ENCODE measurements at places on chromosomes 13 and 19.

DNA sequence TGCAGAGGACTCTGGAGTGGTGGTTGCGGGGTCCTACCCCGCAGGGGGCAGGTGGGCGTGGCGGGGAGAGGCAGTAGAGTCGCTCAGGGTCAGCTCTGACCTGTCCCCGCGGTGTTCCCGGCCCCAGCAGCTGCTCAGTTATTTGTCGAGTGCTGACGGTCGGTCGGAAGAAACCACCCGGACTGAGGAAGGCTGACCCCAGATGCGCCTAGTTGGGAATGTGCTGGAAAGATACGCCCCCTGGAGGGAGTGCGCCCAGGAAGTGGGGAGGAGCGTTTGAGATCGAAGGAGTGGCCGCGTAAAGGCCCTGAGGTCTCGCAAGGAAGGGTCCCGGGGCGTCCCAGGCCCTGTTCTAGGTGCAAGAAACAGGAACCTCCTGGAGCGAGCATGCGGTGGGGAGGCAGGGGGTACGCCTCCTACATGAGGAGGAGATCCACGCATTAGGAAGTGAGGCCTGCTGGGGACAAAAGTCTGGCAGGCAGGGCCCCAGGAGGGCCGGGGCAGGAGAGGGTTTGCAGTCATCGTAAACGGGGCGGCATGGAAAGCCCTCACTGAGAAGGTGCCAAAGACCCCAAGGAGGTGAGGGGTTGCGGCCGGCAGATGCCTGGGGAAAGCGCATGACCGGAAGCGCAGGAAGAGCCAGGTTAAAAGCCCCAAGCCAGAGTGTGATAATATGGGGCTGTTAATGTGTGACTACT is 9.2 kb downstream of the CCDC8 start:
- DNase-seq = no peak

- no peak for DNase-seq
These were observed 2.0 kb downstream of the ZNF792 start for GRCh38 chr19:34961775-34962686.

DNA sequence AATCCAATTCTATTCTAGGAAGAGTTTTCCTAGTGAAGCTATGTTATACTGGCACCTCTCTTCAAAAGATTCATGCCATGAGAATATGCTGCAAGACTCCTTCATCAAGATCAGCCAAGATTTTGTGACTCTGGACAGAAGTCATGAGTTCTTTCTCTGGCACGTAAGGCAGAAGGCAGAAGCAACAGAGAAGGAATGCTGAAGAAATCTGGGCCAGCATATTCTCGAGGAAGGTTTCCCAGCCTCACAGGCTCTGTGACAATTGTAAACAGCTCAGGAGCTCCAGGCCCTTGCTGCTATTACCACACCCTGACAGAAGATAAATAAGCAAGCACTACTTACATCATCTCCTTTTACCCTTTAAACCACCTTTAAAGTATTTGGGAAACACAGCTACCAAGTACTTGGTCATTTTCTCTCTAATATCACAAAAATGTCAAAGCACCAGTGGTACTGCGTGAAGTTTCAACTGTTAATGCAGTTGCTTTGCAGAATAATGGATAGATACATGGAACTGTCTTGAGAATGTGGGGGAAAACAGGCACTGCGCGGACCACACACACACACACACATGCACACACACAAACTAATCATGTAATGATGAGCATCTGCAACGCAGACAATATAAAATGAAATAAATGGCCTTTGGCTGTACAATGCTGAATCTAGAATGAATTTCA is 55.4 kb downstream of the INTS6 start:
- DNase-seq = no peak

- DNase-seq = no peak
These were observed 6.9 kb downstream of the PSG1 start for GRCh38 chr19:42872608-42873007.

DNA sequence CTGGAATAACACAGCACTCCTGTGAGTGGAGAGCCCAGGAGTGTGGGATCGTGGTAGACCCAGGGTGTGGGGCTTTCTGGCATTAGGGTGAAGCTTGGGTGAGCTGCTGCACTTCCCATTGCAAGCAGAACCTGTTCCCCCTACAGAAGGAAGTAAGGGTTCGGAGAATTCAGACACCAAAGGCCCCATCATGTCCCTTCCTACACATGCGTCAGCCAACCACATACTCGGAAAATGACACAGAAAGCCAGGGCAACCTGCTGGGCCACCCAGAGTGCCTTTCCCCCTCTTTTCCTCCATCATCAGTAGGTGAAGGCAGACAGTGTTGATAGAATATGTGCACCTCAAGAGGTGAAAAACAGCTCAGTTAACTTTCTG is 42.9 kb downstream of the GGACT start:
- DNase-seq = no peak
